ENCODE measurements at places on chromosomes 3 and 15.

- DNase-seq: no peak
Observed at GRCh38 chr3:179266701-179267211, 15.8 kb upstream of the KCNMB3 start.

- DNase-seq: no peak
Observed at GRCh38 chr3:102419786-102420185, 15.0 kb upstream of the ZPLD1 start.

DNA sequence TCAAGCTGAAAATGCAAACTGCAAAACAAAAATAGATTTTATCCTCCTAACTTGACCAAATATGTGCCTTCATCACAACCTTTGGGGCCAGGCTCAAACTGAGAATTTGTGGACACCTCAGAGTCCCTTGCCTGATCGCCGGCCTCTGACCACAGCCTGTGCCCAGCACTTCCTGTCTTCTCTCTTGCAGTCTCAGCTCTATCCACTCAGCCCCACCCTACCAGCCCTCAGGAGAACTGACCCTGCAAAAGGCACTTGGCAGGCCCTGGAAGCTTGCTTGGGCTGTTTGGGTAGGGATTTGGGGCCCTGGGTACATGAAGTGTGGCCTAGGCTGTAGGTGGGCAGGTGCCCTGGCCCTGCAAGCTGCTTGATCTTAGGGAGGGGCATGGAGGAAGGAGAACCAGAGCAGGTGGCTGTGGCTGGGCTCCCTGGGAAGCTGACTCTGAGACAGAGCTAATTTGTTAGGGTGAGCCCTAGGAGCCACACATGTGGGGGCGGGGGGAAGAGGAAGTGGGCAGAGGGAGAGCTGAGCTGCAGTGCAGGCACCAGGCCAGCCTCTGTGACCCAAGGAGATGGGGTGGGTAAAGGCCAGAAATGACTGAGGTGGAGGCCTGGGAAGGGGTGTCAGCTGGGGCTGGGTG, 8.6 kb downstream of the CLEC3B start:
- DNase-seq: no peak

GRCh38 chr15:25676070-25676469, 187.1 kb downstream of the ATP10A start:
- DNase-seq: no peak

DNA sequence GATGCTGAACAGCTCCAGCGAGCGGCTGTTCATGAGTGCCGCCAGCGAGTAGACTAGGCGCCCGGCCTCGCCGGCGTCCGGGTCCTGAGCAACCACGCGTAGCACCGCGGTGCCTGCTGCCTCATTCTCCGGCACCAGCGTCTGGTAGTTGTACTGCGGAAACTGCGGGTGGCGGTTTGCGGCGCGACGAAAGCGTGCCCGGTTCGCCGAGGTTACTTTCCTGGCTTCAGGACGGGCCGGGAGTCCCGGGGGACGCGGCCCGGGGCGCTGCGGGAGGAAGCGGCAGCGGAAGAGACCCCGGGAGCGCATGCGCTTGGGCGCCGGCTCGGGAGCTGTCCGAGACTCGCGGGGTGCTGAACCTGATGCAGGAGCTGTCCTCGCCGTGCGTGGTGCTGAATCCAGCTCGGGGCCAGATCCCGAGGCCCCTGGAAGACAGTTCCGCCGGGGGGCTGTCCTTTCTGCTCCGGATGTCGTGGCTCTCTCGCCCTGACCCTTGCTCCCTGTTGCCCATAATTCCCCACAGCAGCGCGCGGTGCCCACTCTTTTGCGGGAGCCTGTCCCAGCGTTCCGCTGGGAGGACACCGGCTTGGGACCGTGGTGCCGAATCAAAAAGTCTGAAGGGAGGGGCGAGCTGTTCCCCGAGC, 1.1 kb downstream of the CELSR3 start:
- DNase-seq: peak; percentile 48

GRCh38 chr3:184145111-184145524, 10.0 kb downstream of the EIF2B5 start:
- DNase-seq: no peak

GRCh38 chr3:111737706-111738086, 121.4 kb upstream of the PHLDB2 start:
- DNase-seq: no peak

DNA sequence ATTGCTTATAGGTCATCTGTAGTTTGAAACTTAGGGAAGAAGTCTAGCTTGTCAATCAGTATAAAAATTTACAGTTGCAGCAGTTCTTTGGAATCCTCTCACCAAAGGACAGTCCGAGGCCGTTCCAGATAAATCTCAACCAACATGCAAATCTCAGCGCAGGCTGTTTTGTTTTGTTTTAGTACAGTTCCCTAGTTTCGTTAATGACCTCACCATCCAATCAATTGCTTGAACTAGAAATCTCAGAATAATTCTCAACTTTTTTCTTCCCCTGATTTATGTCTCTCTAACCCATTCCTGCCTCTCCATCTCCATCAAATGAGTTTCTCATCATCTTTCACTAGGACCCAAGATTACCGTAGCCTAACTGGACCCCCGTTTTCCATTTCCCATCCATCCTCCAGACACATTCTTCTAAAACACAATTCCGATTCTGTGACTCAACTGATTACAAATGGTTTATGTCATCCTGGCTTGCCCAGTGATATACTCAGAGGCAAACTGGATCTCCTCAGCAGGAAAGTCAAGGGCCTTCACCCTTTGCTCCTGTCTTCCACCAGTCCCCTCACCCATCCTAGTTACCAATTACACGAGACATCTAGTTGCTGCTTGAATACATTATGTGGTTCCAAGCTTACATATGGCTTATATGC, 1.3 kb downstream of the SMCO1 start:
- no peak for DNase-seq

DNA sequence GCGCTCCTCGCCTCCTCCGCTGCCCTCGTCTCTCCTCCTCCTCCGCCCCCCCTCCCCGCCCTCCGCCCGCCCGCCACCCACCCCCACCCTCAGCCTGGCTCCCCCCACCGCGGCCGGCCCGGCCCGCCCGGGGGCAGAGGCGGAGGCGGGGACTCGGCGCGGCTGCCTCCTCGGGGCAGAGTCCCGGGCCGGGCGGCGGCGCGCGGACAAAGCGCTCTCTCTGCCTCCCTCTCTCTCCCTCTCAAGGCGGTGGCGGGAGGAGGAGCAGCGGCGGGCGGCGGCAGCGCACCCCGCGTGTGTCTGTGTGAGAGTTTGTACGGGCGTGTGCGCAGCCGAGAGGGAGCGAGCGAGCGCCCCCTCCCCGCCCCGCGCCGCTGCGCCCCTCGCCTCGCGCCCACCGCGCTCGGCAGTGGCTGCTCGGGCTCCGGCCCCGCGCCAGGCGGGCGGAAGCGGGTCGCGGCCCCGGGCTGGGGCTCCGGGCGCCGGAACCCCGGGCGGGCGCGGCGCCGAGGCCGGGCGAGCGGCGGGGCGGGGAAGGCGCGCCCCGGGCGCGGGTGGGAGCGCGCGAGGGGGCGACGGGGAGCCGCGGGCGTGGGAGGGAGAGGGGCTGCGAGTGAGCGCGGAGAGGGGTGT, at the start of gene IGF2BP2:
TSS of gene IGF2BP2 (minus strand) at position 37 of the 633 bp plus-strand sequence. CDS start 82 bp downstream, outside the sequence.
- DNase-seq: no peak

DNA sequence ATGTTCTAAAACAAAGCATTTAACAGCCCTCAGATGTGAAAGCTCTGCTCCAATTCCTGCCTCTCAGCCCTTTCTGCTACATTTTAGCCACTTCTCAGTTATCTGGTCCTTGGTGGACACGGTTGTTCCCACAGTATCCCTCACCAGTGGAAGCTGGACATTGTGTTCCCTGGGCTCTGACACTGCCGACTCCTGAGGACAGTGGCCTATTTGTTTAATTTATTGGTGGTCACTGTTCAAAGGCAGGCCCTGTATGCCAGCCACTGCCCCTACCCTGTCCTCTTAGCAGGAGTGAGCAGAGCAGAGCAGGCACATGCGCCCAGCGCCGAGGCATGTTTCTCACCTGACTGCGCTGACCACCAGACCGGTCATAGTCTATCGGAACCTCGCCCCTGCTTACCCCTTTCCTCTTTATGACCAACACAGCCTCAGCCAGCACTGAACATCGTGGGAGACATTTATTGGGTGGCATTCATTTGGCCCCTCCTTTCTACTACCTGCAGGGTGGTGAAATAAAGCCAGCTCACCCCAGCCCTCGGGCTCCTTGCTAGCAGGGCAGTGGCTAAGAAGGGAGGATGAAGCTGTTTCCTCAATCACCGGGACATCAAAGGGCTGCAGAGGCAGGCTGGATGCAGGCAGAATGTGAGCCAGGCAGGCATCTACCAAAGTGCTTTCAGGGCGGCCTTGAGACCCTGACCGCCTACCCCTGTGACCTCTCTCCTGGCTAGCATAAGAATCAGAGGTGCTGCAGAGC, 54.3 kb upstream of the HACD2 start:
- no peak for DNase-seq

DNA sequence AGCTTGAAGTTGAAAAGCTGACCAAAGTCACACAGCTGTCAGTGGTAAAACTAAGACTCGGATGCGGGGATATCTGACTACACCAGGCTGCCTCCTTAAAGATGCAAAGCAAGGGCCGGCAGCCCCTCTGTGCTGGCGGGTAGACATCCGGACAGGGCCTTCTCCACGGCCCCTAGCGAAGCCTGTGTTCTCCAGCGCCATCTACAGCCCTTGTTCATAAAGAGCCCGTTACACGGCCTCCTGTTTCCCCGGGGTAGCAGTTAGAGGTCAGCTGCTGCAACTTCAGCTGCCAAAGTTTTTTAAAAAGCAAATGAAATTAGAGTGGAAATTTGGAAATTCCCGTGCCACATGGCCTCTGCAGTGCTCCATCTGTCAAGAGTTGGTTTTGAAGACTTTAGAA, 383.0 kb downstream of the TBL1XR1 start:
- no peak for DNase-seq

GRCh38 chr3:156787926-156788663, 38.1 kb upstream of the LEKR1 start:
- DNase-seq: no peak

DNA sequence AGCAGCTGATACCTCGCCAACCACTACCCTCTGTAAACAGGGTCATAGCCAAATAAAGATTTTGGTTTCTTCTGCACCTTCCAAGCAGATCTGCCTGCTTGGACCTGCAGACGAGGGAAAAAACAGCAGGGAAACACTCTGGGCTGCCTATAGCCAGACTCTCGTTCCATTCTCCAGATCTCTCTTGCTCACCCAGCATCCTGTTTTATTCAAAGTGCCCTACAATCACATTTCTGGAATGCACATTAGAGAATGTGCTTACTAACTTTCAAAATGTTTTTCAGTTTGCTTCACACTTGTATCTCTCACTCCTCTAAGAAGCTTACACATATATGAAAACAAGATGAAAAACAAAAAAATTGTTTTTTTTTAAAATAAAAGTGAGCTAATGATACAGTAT, 71.4 kb downstream of the MLH1 start:
- DNase-seq: no peak

GRCh38 chr3:122942239-122942638, 85.3 kb downstream of the SEMA5B start:
- no peak for DNase-seq

- no peak for DNase-seq
Observed at GRCh38 chr15:96222981-96223380, 107.5 kb upstream of the NR2F2 start.

- no peak for DNase-seq
Observed at GRCh38 chr3:100893590-100893989, 99.6 kb downstream of the ABI3BP start.

DNA sequence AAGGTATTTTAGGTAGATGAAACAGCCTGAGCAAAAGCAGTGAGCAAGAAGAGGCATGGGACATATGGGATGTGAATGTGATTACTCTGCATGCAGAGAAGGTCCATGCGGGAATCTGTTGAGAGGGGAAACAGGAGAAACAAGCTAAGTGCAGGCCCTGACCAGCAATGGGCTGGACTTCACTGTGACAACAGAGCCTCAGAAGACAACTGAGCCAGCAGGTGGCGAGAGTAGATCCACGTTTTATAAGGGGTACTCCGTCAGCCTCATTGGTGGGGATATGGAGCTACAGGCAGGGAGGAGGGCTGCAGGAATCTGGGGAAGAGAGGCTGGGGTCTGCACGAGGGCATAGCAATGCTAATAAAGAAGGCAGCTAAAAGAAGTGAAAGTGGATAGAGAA, 405.9 kb upstream of the LMCD1 start:
- no peak for DNase-seq

DNA sequence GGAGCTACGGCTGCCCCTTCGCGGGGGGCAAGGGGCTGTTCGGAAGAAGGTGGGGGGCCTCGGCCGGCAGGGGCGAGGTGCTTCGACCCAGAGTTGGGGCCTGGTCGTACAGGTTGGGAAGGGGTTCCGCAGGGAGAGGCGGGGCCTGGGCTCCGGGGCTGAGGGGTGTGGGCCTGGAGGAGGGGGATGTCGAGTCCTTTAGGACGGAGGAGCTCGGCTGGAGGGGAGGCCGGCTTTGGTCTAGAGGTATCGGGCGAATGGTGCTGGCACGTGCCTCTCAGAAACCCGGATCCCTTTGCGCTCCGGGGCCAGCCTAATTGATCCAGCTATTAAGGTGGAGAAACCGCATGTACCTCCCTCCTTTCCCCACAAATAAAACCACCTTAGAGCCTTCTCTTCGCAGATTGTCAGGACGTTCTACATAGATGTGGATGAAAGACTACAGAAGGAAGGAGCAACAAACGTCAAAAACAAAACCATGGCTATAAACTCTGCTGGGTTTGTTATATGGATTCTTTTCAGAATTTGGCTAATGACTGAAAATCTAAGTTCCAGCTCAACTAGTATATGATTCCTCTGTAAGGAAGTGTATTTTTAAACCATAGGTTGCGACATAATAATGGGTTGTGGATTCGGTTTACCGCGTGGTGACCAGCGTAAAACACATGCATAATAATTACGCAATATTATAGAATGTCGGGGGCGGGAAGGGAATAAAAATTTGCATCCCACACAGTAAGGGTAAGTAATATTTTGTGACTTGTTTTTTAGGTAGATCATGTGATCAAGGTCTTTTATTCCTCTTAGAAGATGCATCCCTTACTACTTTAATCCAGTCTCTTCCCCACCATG, 644 bp upstream of the NGLY1 start:
- DNase-seq: no peak

DNA sequence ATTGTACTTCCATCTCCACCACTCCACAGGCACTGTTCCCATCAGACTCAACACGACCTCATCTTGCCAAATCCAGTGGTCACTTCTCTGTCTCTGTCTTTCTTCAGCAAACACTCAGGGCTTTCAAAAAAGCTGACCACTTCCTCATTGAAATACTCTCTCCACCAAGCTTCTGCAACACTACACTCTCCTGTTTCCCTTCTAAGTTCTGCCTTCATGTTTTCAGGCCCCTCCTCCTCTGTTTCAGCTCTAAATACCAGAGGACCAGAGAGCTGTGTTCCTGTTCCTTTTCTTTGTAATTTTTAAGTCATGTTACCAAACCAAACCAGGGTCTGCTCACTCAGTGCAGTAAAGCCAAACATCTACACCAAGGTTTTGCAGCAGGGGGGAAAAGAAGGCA, 33.8 kb upstream of the ACP3 start:
- DNase-seq: no peak

- no peak for DNase-seq
Observed at GRCh38 chr3:133866141-133866540, 29.5 kb downstream of the RAB6B start.

DNA sequence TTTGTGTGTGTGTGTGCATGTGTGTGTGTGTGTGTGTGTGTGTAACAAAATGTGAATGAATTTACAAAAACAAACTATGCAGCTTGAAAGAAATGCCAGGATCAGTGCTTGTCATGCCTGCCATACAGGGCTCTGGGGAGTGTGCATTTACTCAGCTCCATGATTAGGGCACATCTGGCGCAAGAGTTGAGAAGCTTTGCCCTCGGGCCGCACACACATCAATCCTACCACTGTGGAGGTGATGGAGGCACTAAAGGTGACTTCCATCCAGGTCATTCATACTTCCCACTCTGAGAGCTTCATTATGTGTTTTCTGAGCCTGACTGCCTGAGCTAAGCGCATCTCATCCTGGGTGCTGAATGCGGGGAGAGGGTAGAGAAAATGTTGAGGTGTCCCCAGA, 72.0 kb upstream of the ZBED2 start:
- no peak for DNase-seq

GRCh38 chr3:103388214-103388613, 953.4 kb downstream of the ZPLD1 start:
- DNase-seq: no peak
